Brain pericyte (primary cell): ENCODE measurements at places on chromosomes 7 and 10.

DNA sequence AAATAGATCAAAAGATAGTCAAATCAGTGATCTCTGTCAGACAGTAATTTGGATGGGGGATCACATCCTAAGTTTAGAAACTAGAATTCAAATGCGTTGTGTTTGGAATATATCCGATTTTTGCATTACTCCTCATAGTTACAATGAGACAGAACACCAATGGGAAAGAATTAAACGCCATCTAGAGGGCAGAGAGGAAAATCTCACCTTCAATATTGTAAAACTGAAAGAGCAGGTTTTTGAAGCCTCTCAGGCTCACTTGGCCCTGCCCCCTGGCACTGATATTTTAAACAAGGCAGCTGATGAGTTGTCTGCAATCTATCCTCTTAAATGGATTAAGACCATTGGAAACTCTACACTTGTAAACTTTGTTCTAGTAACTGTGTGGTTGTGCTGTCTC lies 17.7 kb downstream of the FRG2B start:
- DNase-seq = no peak

GRCh38 chr10:90718182-90718581 lies 139.7 kb downstream of the HTR7 start:
- DNase-seq = no peak

DNA sequence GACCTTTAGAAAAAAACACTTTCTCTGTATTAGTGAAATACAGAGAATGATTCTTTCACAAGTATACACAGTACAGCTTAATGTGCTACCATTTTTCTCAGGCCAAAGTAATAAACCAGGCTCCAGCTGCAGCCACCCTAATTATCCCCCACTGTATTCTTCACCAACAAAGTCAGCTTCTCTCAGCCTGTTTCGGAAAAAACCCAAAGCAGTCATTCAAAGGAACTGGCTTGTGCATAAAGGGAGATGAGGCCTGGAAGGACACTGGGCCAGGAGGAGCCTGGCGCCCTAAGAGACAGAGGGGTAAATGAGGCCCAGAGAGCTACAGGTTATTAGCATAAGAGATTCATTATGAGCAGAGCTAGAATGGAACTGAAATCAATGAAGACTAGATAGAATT lies 9.2 kb downstream of the USP54 start:
- DNase-seq = no peak

DNA sequence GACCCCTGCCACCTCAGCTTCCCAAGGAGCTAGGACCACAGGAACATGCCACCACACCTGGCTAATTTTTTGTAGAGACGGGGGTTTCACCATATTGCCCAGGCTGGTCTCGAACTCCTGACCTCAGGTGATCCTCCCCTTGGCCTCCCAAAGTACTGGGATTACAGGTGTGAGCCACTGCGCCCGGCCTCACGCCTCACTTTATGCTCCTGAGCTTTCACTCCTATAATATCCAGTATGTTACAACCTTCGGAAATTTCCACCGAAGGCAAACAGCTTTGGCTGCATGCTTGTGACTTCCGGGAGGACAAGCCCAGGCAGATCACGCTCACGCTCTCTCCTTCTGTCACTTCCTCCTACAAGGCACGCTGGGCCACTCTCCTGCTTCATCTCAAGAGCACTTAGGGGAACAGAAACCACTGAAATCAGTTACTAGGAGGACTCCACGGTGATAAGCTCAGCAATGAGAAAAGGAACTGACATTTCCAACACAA lies 4.4 kb upstream of the MAD1L1 start:
- DNase-seq = no peak

DNA sequence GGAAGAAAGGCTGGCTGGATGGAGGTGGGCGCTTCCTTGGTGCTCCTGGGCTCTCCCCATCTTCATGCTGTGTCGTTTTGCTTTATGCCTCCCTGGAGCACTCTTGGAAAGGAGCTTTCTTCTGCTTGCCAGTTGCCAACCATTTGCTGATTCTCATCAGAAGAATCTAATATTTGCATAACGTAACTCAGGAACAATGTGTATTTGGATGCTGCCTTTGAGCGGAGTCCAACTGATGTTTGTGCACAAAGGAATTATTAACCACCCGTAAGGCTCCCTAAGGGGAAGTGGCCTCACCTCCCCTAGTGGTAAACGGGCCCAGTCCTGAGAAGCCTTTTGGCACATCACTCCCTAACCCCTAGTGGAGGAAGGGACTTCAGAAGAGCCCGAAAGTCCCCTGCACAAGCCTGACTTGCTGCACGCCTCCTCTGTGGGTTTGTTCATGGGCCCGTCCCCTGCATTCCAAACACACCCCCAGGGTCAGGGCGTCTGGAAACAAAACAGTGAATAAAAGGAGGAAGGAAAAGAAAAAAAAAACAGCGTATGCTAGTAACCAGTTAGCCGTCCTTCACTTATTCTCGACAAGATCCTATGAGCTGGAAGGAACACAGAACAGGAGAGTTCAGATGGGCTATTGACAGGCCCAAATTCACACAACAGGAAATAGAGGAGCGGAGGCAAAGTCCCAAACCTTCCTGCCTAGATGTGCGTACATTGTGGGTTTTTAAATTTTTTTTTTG lies 602.2 kb downstream of the LRMDA start:
- no peak for DNase-seq

GRCh38 chr7:40489844-40490602 lies 355.2 kb downstream of the SUGCT start:
- no peak for DNase-seq

GRCh38 chr7:159177284-159177953 lies 32.8 kb upstream of the VIPR2 start:
- no peak for DNase-seq

DNA sequence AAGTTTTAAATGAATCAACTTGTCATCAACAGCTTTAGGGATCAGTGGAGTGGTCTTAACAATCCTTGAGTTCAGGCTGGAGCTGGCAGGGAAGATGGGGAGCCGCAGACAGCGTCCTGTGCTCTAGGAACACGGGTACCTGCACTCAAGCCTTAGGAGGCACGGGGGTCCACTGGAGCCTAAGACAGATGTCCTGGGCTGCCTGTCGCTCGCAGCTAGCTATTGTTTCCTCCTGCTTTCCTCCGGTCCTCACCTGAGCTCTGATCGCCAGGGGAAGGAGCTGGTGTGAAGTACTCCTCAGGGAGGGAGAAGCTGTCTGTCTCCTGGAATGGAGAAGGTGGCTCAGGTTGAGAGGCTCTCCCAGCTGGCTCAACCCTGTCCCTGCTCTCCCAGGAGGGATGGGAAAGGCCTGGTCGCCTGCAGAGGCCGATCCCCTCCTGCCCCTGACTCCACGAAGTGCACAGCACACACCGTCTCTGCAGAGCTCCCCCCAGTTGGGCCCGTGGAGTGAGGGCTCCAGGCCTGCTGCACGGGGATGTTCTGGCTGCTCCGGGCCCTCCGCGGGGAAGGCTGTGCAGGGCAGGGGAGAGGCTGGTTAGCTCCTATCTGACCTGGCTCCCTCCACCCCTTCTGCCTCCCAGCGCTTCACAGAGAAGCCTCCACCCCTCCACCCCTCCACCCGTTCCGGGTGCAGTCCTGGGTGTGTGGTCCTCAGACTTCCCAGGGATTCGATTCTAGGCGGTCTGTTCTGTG lies 14.5 kb upstream of the PYROXD2 start:
- no peak for DNase-seq

GRCh38 chr7:147498081-147498480 lies 1092.5 kb upstream of the C7orf33 start:
- no peak for DNase-seq

DNA sequence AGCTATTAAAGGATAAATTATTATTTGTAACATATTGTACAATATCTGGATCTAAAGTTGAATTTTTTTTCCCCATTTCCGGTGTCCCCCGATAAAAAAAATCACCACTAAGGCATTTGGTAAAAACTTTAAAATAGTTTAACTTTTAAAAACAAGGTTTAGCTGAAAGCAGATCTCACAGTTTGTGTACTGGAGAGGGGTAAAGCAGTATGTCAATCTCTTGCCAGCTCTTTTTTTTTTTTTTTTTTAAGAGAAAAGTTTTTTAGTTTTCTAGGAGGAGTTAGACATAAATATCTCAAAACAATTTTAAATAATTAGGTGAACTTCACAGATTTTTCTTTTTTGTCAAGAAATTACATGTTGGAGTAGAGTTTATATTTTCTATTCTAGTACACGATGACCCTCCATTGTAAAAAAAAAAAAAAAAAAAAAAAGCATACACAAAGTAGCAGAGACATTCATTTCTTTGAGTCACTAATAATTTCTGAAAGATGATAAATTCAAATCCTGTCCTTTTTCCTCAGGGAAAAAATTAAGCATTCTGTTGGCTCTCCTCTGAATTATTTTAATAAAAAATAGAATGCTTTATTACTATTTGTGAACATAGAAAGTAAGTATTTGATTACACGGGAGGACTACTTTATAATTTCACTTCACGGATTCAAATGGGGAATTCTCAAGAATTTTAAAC lies 1.9 kb upstream of the HBP1 start:
- no peak for DNase-seq

GRCh38 chr7:42272793-42273665 lies 36.0 kb upstream of the GLI3 start:
- no peak for DNase-seq

DNA sequence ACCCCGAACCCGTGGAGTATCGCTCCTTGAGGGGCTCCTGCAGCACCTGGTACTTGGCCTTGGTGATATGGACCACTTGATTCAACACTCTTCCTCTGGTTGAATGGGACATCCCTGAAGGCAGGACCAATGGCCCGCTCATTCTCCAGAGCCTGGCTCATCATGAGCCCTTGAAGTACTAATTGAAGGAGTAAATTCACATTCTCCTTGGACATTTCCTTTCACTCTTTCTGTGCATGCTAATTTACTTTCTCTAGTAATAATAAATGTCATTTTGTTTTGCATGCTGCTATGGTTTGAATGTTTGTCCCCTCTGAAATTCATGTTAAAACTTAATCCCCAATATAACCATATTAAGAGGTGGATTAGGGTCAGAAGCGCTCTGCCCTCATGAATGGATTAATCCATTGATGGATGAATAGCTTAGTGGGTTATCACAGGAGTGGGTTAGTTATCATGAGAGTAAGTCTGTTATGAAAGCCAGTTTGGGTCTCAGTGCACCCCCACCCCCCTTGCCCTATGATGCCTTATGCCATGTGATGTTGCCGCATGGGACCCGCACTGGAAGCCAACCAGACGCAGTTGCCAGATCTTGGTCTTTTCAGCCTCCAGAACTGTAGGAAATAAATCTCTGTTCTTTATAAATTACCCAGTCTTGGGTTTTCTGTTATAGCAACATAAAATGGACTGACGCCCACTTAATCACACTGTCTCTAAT lies 23.8 kb downstream of the FGFBP3 start:
- no peak for DNase-seq

DNA sequence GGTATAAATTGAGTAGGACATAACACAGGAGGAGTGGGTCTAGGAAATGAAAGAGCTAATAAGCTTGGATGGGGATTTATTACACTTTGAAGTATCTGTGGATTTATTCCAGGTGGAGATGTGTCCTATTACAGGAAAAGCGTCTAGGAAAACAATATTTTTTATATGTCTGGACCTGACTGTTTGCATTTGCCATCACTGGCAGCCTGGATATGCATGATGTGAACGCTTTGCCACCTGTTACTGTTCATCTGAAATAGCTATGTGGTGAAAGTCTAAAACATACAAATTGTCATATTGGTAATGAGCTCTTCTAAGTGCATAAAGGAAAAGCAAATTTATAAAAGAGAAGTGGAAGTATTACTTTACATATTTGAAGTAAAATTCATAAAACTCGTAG lies 31.6 kb upstream of the AGMO start:
- DNase-seq = no peak

DNA sequence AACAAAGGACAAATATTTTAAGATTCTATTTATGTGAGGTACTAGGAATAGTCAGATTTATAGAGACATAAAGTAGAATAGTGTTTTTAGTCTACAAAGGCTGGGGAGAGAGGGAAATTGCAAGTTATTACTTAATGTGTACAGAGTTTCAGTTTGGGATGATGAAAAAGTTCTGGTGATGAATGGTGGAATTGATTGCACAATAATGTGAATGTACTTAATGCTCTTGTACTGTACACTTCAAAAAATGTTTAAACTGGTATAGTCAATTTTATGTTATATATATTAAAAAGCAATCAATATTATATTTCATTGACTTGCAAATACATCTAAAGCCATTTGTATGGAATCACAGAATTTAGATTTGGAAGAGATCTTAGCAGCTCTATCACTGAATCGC lies 213.4 kb downstream of the PPP1R3A start:
- DNase-seq = no peak

- DNase-seq = no peak
These were observed 2.4 kb downstream of the CNTNAP2 start for GRCh38 chr7:146119002-146119401.

GRCh38 chr7:128006550-128007302 lies 24.5 kb downstream of the LRRC4 start:
- no peak for DNase-seq

DNA sequence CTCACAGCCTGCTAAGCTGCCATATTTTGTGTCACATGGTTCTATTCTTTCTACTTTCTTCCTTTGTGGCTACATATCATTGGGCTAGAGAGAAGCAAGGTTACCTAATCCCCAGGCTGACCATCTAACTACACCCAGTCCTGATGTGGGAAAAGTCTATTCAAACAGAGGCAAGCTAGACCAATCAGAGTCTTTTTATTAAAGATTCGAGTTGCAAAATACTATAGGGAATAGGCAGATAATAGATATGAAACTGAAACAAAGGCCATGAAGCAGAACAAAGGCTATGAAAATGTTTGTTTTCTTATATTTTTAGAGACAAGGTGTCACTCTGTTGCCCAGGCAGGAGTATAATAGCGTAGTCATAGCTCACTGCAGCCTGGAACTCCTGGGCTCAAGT lies 36.7 kb downstream of the MTERF1 start:
- no peak for DNase-seq

DNA sequence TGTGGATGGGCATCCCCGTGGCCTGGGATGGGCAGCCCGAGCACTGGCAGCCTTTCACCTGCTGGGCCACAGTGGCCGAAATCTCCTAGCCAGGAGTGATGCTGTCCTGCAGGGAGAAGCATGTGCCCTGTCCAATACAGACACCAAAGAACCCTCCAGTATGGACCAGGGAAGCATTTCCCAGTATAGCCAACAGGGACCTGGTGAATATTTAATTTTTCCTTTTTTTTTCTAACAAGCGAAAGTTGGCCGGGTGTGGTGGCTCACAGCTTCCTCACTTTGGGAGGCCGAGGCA lies 11.0 kb downstream of the IMPDH1 start:
- no peak for DNase-seq

- DNase-seq = no peak
These were observed 737 bp downstream of the ZMIZ1 start for GRCh38 chr10:79069325-79070080.

DNA sequence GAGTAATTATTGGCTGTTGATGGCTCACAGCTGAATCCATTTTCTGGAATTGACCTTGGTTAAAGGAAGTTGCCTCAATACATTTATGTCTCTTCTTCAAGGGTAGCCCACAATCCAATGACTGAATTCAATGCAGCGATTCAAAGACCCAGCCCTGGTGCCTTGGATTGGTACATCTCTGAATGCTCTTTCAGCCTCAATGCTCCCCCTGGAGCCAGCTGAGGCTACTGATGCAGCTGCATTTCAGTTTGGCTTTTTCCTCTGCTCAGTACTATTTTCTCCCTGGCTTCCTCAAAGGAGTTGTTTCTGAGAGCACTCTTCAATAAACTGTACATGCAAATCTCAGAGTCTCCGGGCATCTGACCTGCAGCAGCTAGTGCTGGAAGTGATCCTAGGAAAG lies 633 bp upstream of the EBLN1 start:
- no peak for DNase-seq

GRCh38 chr10:112689327-112690072 lies 242.5 kb downstream of the VTI1A start:
- DNase-seq = no peak

- DNase-seq = no peak
These were observed 22.6 kb upstream of the DLG5 start for GRCh38 chr10:77949167-77949566.

GRCh38 chr7:99000904-99001465 lies 122.7 kb downstream of the TRRAP start:
- DNase-seq = no peak
